Ovary (tissue), 10 donors: ENCODE measurements at places on chromosomes 7 and 10. TPM values are rescaled to one million over a fixed set of nuclear protein-coding genes. Genes with fewer than 3 reads are reported as not detected.

ANK3 gene
- 51.2 TPM for total RNA-seq

DLX6 gene
- total RNA-seq = 0.20 TPM

HMX2 gene
- not detected for total RNA-seq

FAM204A gene
- 44.9 TPM for total RNA-seq

HSPA14 gene
- 10.6 TPM for total RNA-seq

ANXA8 gene
- 1.6 TPM for total RNA-seq

DNA sequence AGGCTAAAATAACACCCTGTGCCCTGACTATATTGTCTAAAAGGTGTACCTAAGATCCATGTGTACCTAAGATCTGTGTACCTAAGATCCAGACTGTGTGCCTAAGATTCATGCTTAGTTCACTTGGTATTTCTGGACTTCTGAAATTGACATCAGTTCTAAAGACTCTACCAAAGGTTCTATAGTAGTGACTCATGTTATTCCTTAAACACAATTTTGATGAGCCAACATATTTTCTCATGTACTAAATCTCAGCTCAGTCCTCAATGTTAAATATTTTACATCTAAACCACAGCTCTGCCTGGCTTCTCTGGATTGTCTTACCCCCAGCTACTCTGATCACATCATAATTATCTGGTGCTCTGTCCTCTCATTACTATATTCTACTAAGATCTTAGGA, 802.3 kb upstream of the SORCS1 start:
- H3K4me3 ChIP-seq = no peak overlapping the region
- no peak overlapping the region for H3K27ac ChIP-seq
- no peaks in the 10 kb centered on the region for H3K4me1 ChIP-seq
- no peak for DNase-seq

GRCh38 chr10:86179153-86179524, 187.5 kb downstream of the GRID1 start:
- H3K4me3 ChIP-seq = no peak overlapping the region
- H3K36me3 ChIP-seq = no peaks in the 10 kb centered on the region
- H3K4me1 ChIP-seq = no peaks in the 10 kb centered on the region
- DNase-seq = no peak

- H3K27ac ChIP-seq = no peak overlapping the region
- H3K4me1 ChIP-seq = peaks cover 6% of the 10 kb centered on the region
- H3K36me3 ChIP-seq = no peaks in the 10 kb centered on the region
- H3K27me3 ChIP-seq = no peaks in the 10 kb centered on the region
- no peak overlapping the region for H3K4me3 ChIP-seq
Measured at GRCh38 chr10:16967866-16968415, 150.7 kb upstream of the RSU1 start.

- no peak overlapping the region for H3K4me3 ChIP-seq
- H3K27me3 ChIP-seq = no peaks in the 10 kb centered on the region
- H3K36me3 ChIP-seq = no peaks in the 10 kb centered on the region
- no peaks in the 10 kb centered on the region for H3K4me1 ChIP-seq
- H3K27ac ChIP-seq = no peak overlapping the region
- no peak for DNase-seq
Measured at GRCh38 chr7:20112696-20113095, 104.5 kb downstream of the MACC1 start.

DNA sequence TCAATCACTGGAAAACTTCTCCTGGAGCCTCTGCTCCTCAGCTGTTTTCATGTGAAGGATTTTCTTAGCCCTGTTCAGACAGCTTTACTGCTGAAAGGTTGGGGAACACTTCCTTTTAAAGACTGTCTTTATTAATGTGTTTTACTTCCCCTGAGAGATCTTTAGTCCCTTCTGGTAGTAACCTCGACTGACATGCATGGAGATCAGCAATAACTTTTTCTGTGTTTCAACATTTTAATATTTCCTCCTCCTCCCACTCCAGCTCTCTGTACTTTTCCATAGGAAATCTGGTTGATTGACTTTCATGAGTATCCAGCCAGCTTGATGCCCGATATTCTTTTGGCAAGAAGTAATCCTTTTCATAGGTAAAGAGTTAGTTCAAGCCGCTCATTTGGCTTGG, 62.7 kb upstream of the STRIP2 start:
- no peaks in the 10 kb centered on the region for H3K27me3 ChIP-seq

DNA sequence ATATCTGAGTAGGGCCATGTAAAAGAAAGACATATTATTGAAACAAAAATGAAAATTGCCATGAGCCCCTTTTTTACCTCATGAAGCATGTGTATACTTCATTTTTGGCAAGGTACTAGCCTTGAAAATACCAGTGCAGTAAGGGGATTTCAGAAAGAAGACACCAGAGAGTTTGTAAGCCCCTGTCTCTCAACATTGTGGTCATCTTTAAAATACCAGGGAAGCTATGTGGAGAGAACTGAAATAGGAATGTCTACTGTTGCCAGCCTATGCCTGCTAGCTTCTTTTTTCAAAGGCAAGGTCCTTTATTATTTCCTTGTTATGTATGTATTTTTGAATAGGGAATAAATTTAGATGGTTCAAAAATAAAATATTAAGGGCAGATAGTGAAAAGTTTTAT, 57.8 kb downstream of the CASD1 start:
- H3K4me3 ChIP-seq = no peak overlapping the region
- H3K27ac ChIP-seq = no peak overlapping the region
- no peak for DNase-seq
- no peaks in the 10 kb centered on the region for H3K36me3 ChIP-seq
- H3K27me3 ChIP-seq = no peaks in the 10 kb centered on the region

DNA sequence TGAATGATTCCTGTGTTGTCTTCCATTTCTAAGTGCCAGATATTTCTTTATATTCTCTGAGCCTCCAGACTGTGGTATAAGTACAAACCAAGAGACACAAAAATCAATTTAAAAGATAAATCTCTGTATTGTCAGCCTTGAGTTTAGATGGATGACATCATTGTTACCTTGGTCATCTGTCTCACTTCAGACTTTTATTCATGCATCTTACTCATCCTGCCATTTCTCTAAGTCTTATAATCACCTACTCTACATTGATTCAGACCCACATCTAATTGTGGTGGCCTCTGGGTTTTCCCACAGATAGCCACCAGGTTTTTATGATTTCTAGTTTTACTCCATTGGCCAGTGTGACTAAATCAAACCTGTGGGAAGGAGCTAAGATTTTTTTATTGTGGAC, 26.8 kb upstream of the HDAC9 start:
- no peaks in the 10 kb centered on the region for H3K4me1 ChIP-seq
- H3K27me3 ChIP-seq = no peaks in the 10 kb centered on the region
- no peak overlapping the region for H3K27ac ChIP-seq
- no peaks in the 10 kb centered on the region for H3K36me3 ChIP-seq

DNA sequence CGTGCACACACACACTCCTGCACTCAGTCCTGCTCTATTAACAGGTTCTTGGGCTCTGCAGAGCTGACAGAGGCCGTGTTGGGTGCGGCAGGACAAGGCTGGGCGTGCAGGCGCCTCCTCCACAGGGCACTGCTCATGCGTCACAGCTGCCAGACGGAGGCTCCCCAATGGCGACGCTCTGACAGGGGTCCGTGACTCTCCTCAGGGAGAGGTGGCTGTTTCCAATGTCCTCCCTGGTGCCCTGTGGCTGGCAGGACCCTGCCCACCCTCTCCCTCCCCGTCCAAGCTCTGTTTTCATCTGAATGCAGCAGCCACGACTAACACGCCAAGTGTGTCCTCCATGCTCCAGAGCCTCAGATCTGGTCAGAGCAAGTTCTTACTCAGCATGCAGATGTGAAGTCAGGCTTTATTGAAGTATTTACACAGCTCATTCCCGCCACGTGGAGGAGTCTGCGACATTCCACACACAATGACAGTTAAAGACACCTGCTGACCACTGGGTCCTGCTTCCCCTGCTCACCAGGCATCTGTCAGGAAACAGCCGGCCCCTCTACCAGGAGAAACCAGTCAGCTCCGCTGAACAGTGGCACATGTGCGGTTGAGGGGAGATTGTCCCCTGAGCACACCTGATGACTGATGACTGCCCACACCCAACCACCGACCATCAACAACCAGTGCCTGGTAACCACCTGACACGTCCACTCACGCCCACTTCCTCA, 116.7 kb downstream of the VIPR2 start:
- H3K4me1 ChIP-seq = peaks cover 11% of the 10 kb centered on the region
- H3K4me3 ChIP-seq = no peak overlapping the region
- DNase-seq = peak; percentile 24

DNA sequence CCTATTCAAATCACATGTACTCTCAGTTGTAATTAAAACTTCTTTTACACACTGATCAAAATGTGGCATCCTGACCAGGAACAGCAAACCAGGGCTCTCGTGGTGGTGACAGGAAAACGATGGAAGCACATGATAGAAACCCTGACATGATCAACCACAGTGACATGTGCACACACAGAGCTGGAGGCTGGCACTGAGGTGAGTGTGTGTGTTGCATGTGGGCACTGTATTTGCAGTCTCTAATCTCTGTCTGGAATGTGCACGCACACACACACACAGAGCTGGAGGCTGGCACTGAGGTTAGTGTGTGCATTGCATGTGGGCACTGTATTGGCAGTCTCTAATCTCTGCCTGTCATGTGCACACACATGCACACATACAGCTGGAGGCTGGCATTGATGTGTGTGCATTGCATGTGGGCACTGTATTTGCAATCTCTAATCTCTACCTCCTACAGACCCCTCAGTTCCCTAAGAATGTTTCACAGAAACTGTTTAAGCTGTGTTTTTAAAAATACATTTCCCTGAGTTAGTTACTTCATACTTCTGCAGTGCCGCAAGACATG, 406.9 kb downstream of the SFMBT2 start:
- H3K27ac ChIP-seq = no peak overlapping the region
- H3K36me3 ChIP-seq = no peaks in the 10 kb centered on the region
- no peak for DNase-seq
- no peaks in the 10 kb centered on the region for H3K4me1 ChIP-seq
- H3K27me3 ChIP-seq = no peaks in the 10 kb centered on the region
- no peak overlapping the region for H3K4me3 ChIP-seq

GRCh38 chr7:50952544-50952943, 169.8 kb upstream of the GRB10 start:
- no peaks in the 10 kb centered on the region for H3K27me3 ChIP-seq
- no peak for DNase-seq
- no peaks in the 10 kb centered on the region for H3K4me1 ChIP-seq

DNA sequence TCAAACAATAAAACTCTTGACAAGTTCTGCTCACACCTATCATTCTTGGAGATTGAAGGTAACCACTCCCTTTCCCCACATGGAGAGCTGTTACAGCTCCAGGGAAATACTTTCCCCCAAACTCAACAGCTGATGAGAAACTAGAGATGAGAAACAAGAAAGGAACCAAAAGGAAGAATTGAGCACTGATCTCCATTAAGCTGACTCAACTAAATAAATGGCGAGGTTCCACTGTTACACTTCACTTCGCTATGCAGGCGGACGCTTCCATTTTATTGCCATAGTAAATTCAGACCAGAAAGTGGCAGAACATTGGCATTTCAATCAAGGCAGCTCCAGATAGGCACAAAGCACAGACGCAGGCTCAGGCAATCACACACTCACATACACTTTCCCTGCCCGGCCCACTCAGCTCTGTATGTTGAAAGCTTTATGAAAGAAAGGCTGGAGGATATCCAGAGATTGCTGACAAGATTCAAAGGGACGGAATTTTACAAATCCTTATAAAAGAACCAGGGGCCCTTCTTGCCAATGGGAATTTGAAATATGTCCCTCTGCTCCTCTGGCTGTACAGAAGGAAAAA, 11.5 kb upstream of the YAE1 start:
- no peak for DNase-seq
- H3K4me1 ChIP-seq = no peaks in the 10 kb centered on the region
- H3K36me3 ChIP-seq = no peaks in the 10 kb centered on the region

GRCh38 chr7:94375691-94376090, 19.0 kb upstream of the COL1A2 start:
- no peaks in the 10 kb centered on the region for H3K36me3 ChIP-seq
- no peaks in the 10 kb centered on the region for H3K27me3 ChIP-seq
- no peak for DNase-seq

DNA sequence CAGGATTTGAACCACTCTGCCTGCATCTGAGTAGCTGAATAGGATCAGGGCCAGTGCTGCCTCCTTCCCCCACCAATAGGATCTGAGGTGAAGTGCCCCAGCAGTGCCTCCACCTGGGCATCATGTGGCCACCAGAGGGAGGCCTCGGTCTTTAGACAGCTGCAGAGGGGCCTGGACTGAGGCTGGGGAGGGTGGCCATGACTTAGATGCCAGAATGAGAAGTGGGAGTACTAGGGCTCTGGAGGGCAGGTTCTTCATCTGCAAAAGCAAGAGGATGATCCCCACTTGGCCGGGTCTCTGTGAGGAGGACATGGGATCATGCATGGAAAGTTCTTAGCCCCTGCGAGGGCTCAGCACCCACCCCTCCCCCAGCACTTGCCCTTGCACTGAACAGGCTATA, 56.9 kb downstream of the NEUROG3 start:
- DNase-seq = no peak
- H3K27ac ChIP-seq = no peak overlapping the region
- no peaks in the 10 kb centered on the region for H3K27me3 ChIP-seq
- no peak overlapping the region for H3K4me3 ChIP-seq
- H3K36me3 ChIP-seq = no peaks in the 10 kb centered on the region
- no peaks in the 10 kb centered on the region for H3K4me1 ChIP-seq

DNA sequence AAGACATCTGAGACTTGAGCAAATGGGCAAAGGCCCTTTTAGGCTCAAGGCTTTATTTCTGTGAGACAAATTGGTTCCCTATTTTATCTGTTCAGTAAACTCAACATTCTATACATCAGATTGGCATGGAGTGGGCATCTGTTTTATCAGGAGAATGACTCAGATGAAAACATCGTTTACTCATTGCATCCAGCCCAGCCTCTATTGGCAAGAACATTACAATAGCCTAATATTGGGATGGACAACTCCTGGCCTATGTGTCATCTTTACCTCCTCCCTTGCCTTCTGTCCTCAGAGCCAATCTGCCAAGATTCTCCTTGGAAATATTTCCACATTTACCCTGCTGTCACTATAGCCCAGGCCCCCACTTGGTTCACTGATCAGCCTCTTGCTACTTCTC, 5.5 kb upstream of the BLNK start:
- no peak overlapping the region for H3K4me3 ChIP-seq
- H3K36me3 ChIP-seq = no peaks in the 10 kb centered on the region
- H3K4me1 ChIP-seq = no peaks in the 10 kb centered on the region
- no peaks in the 10 kb centered on the region for H3K27me3 ChIP-seq

- no peak overlapping the region for H3K4me3 ChIP-seq
- no peak overlapping the region for H3K27ac ChIP-seq
- H3K36me3 ChIP-seq = no peaks in the 10 kb centered on the region
- no peaks in the 10 kb centered on the region for H3K27me3 ChIP-seq
Measured at GRCh38 chr7:131455546-131455945, 100.9 kb downstream of the PODXL start.
